Left lung (tissue), 14 donors: ENCODE measurements at places on chromosomes 12 and 14.

- DNase-seq: no peak
These were observed 8.8 kb downstream of the ATP5MC2 start for GRCh38 chr12:53667080-53667479.

DNA sequence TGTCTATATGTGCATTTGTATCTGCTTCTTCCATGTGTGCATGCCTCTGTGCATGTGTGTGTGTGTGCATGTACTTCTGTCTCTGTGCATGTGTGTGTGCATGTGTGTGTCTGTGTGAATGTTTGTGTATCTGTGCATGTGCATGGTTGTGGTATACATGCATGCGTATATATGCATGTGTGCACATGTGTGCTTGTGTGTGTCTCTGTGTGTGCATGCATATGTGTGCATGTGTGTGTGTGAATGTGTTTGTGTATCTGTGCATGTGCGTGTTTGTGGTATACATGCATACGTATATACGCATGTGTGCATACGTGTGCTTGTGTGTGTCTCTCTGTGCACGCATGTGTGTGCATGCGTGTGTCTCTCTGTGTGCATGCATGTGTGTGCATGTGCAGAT, 363.2 kb upstream of the SFSWAP start:
- no peak for DNase-seq

DNA sequence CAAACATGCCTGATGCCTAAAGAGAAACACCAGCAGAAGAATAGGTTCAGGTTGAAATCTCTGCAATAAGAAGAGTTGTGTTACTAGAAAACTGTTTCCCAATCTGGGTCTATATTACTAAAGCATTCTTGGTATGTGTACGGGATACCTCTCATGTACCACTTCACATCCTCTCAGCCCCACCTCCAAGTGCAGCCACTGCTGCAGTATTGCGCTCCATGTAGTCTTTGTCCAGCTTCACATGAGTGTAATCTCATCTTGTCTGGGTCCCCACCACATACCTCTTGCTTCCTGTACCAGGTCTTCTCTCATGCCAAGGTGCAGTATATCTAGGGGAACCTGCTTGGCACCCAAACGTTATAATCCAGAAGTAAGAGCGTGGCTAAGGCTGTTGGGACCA, 187.5 kb upstream of the EEA1 start:
- no peak for DNase-seq

- no peak for DNase-seq
These were observed 28.2 kb upstream of the CD27 start for GRCh38 chr12:6416596-6416995.

DNA sequence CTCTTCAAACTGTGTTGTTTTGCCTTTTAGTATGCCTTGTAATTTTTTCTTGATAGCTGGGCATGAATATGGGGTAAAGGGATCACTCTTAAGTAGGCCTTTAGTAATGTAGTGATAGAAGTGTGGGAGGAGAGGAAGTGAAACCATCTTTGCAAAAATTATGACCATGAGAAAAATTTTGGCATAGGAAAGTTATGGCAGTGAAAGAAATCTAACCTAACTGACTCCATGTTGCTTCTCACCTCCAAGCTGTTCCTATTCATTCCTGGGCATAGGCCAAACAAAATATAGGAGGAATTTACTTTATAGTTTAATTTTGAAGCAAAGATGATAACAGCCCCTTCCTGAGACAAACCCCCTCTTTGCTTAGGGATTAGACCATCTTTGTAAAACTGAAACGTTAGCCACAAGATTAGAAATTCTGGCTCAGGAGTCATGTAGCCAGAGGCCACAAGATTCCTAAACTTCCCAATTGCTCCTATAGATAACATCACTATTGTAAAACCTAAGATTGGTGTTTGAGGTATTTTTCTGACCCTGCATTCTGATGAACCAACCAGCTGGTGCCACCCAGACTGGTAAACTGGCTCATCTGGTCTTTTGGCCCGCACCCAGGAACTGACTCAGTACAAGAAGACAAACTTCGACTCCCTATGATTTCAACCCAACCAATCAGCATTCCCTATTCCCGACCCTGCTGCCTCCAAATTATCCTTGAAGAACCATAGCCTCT, 45.8 kb downstream of the CRADD start:
- DNase-seq: no peak

DNA sequence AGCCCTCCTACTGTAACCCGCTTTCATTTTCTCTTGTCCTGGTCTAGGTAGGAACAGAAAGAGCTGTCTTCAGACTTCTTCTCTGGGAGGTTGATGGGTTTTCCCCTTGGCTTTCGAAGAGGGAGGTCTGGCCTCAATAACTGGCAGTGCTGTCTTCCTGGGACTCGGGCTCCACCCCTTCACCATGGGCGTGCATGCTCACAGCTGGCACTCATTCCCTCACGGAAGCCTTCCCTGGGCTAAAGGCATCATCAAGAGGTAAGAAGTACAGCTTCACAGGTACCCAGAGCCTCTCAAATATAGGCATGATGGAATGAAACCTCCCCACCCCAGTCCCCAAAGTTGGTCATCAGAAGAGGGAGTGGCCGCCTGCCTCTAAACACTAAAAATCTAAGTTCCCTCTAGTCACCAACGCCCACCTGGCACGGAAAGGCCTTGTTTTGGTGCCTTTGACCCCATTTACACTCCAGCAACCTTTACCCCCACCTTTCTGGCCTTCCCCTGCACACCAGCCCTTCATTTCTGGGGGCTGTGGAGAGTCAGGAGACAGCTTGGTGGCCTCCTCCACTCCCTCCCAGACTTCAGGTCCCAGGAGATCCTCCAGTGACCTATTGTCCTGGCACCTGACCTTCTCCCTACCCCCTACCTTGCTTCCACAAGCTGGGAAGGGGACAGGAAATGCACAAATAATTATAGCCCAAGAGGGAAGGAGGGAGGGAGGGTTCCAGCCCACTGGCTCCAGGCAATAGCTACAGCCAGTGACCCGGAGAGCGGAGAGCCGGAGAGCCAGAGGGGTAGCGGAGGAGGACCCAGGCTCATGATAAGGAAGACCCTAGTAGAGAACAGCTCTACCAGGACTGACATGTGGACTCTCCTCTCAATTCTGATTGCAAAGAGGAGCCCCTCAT, 2.8 kb downstream of the RAPGEF3 start:
- DNase-seq: no peak

DNA sequence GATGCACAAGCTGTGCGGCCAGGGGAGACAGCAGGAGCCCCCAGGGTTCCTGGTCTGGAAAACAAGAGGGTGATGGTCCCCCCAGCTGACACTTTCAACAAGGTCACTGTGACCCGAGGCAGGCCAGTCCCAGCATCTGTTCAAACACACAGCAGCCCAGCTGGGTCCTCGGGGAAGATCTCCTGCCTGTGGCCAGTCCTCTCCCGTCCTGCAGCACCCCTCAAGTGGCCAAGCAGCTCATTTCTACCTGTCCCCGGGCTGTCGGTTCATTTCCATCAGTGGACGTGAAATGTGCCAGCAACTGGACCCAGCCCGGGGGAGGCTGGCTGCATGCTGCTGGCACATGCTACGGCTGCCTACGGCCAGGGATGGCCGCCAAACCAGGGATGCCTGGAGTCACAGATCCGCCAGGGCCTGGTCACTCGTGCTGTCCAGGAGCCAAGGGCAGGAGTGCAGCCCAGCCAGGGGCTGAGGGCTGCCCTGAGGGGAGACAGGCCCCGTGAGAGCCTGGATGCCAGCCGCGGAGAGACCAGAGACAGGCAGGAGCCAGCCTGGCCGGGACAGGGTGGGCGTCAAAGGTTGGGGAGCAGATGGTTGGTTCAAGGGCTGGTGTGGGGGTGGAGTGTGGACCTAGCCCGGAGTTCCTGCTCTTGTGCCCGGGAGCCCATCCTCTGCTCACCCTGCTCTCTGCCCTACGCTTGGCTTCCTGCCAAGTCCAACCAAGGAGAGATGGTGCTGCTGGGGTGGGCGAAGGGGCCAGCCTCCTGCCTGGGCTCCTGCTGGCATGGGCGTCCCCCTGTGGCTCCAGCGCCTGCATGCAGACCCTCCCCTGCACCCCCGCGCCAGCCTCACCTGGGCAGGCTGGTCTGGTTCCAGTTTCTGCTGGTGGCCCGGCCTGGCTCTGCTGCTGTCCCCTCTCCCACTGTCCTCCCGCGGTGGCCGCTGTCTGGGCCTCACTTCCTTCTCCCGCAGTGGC, 143.8 kb downstream of the ADGRD1 start:
- DNase-seq: no peak

DNA sequence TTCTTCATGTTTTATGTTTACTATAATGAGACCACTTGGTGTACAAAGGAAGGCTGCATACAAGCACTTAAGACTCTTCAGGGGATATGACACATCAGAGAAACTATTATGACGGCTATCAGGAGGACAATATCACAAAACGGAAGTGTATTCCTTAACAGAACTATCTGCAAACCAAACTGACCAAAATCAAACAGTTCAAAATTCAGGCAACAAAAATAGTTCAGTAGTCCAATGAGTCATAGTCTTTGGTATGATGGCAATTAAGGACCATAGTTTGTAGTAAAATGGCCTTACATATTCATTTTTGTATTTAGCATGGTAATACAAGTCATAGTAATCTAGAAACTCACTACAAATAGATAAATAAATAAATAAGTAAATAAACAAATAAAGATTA, 1638.7 kb upstream of the SEL1L start:
- DNase-seq: no peak

DNA sequence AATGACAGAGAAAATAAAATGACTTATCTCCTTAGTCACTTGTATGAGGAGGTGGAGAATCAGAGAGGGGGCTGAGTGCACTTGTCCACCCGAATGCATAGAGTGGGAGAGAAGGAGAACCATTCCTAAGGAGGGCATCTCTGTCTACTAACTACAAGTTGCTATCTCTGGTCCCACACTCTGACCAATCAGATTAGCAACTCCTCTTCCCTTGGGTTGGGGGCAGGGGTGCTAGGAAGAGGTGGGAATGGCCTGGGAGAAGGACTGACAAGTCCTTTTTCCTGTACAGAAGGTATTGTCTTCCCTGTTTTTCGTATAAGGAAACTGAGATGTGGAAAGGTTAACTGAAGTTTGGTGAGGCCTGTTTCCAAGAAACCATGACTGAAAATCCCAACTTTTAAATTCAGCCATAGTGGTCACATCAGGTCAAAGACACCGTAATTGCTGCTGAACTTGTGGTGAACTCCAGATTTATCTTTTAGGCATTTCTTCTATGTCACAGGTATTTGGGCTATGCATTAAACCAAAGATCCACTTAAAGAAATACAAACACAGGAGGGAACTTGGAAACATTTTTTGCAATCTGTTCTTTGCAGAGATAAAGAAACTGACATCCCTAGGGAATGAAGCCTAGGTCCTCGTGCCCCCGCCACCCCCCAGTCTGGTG, 207.8 kb downstream of the CRADD start:
- DNase-seq: no peak

- no peak for DNase-seq
These were observed 202.5 kb downstream of the SLC15A4 start for GRCh38 chr12:128621304-128621703.

GRCh38 chr12:51898937-51899336, 8.4 kb upstream of the ACVRL1 start:
- DNase-seq: no peak

- DNase-seq: no peak
These were observed 35.9 kb downstream of the ACADS start for GRCh38 chr12:120761519-120761934.

DNA sequence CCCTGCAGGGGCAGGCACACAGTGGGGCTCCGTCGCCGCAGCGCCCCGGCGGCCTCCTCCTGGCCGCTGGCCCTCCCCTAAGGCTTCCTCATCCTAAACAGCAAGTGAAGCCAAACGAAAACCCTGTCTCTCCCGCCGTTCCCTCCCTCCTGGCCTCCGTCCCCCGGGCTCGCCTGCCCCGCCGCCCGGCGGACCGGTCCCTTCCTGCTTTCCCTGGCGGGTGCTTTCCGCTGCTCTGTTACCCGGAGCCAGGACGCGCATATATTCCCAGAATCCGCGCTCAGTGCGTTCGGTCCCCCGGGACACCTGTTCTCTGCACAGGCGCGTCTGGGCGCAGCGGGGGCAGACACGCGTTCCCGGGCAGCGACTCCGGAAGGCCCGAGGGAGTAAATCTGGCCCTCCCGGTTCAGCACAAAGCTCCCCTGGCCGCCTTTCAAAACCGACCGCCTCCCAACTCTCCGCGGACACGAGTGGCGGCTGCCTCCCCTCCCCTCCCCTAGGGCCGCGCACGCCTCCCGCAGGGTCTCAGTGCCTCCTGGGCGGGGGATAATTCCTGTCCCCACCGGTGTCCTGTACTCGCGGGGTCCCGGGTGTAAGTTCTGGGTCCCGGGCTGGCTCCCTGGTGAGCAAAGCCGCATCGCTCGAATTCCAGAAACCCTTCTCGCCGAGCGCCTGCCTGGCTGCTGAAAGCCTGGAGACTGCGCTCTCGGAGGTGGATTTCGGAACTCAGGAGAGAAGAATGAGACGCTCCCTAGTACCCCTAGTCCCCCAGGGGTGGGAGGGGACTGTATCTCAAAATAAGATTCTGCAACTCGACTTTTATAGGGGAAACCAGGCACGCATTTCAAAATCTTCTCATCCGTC, 21.4 kb upstream of the CEP170B start:
- DNase-seq: no peak

DNA sequence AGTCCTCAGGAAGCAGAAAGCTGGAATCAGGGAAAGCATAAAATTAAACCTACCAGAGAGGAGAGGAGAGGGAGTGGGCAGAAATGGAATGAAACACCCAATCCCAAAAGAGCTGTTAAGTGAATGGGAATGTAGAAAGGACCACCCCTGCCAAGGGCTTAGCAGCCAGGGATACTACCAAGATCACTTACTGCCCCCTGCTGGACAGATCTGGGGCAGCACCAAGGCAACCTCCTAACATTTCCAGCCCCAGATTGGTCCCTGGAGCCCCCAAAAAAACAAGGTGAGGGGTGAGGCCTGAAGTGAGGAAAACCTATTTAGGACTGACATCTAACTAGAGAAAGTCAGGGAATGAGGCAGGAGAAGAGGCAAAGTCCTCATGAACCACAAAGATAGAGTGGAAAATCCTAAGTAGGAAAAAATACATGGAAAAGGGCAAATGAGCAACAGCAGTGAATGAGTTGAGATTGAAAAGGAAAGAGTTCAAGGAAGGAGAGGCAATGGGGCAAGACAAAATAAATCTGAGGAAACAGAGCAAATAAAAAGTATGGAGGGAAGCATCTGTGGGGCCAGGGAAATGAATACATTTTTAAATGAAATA, 11.2 kb upstream of the FKBP11 start:
- DNase-seq: peak; percentile 76

DNA sequence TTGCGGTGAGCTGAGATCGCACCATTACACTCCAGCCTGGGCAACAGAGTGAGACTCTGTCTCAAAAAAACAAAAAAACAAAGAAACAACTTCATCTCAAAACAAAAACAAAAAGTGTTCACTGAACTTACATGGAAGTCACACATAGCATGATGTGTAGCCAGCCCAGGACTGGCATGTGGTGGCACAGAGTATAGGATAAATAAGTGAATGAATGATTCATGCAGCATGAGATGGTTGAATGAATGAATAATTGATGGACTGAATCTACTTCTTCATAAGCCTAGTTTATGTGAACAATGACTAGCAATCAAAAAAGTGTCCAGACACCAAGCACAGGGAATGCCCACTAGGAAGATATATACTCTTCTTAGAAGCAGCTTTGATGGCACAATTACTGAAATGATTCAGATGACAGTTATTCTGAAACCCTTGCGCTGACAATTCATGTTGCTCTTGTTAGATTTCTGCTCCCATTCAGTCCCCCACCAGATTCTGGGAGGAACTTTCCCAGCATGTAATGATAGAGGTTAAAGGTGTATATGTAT, 31.6 kb upstream of the SERPINA6 start:
- no peak for DNase-seq
